ENCODE measurements at places on chromosomes 7 and 10.

DNA sequence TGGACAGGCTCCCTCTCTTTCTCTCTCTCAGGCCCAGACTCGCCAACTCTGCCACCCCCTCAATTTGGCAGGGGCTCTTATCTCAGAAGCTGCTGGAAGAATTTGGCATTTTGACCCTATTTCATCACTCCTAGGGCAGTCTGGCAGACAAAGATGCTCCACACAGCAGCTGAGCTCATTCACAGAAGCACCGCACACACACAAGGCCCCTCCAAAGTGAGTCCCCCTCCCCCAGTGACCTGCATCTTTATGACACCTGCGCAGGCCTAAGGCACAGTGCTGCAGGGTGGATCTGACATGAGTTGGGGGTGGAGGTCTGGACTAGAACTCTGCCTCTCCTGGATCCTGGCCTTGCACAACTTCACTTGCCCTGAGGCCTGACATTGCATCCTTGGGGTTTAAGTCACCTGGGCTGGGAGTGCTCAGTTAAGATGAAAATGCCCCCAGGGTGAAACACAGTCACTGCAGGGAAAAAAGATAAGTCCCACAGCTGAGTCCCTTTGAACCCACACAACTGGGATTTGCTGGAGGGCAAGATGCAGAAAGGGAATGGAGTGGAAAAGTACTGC is 41.1 kb upstream of the DUSP5 start:
- peak; percentile 61 for DNase-seq

- no peak for DNase-seq
Measured at GRCh38 chr7:83970081-83970480, 224.5 kb downstream of the SEMA3A start.

DNA sequence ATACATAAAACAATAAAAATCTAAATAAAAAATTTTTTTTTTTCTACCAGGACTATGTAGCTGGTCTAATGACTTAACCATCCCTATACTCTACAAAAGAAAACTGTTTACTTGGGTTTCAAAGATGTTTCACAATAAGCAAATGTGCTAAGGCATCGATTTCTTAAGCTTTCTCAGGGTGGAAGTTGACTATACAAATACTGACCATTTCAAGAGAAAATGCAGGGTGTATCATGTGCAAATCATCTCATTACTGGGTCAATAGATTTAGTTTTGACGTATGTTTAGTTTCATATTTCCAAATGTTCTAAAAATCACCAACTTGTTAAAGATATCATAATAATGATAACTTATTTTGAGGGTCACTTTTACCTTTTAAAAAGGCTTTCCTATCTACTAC is 7.5 kb downstream of the NRP1 start:
- no peak for DNase-seq

DNA sequence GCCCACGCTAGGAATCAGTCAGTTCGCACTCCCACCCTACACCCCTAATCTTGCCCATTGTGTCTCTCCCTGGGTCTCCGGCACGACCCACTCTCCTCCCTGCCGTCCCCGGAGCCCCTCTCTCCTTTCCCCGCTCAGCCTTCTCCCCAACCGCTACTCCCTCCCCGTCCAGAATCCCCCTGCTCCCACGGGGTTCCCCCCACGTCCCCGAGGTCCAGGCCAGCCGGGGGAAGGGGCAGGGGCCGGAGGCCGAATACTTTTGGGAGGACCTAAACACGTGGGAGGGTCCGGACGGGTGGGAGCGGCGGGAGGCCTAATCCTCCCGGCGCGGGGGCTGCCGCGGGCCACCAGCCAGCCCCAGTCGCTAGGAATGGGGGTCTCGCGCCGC is 560 bp downstream of the RARRES2 start:
- no peak for DNase-seq

GRCh38 chr7:127822822-127823508 is 171.0 kb downstream of the SND1 start:
- DNase-seq = no peak

- DNase-seq = peak; percentile 2
Measured at GRCh38 chr10:124867304-124867703, 65.7 kb downstream of the ABRAXAS2 start.

DNA sequence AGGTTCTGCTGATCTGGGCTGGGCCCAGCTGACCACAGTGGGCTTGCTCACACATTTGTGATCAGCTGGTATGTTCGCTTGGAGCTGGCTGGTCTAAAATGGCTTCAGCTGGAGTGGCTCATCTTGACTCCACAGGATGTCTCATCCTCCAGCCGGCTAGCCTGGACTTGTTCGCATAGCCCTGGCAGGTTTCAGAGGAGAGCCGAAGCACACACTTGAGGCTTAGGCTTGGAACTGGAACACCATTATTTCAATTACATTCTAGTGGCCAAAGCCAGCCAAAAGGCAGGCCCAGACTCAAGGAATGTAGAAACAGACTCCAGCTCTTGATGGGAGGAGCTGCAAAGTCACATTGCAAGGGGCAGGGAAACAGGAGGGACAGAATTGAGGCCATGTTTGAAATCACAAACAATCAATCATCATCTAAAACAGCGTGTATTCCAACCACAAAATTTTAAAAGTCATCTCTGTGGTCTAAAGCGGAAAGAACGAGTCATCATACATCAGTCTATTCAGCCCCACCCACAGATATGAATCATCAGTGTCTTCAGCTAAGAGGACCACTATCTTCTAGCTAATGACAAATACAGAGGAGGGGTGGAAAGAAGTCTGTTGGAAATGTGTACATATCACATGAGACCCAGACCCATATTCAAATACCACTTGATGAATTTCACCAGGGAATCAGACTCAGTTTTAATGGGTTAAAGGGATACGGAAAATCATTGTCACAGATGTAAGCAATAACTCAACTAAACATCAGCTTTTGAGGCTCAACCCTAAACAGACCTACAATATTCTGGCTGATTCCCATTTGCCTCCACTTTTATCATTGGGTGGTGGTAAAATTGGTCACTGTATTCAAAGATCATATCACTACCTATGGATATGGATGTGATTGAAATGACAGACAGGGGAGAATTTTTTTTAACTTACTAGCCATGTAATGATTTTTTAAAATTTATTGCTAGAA is 139.0 kb upstream of the MKLN1 start:
- DNase-seq = peak; percentile 82

DNA sequence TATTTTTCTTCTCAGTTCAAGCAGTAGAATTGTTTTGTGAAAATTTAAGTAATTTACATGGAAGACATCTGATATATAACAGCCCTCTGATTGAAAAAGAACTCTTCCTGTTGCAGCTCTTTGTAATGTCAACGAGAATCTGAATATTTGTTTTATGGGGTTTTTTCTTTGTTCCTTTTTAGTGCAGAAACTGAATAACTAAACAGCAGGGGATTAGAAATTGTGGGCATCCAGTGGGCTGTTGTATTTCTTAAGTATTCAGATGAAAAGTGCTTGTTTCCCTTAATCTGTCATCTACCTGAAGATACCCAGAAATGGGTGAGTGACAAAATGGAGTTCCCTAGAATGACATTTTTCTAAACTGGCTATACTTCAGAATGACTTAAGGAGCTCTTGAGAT is 7.4 kb downstream of the ARL4A start:
- DNase-seq = no peak

DNA sequence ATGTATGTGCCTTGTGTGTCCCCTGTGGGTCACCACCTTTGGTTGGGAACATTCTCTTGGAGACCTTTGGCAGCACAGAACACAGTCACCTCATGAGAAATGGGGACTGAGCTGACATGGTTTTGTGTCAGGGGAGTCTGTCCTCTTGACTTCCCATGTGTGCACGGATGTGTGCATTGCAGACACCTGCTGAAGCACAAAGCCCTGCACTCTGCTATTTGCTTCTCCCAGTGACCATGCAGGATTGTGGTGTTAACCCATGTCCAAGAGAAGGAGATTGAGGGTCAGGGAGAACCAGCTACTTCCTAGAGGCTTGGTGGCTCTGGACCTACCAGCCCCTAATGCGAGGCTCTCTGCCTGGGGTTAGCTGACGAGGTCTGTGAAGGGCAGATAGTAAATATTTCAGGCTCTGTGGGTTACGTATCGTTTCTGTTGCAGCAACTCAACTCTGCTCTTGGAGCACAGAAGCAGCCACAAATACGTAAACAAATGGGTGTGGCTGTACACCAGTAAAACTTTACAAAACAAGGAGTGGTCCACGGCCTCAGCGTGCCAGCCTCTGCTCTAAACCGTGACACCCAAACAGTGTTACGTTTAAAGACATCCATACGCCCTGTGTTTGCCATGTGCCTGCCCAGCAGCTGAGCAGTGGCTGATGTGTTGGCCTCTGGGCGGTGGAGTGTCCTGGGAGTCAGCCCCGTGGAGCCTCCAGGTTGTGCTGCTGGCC is 51.7 kb downstream of the ADCY1 start:
- DNase-seq = peak; percentile 38

- DNase-seq = no peak
Measured at GRCh38 chr10:74418285-74418872, 267.4 kb downstream of the ADK start.

- DNase-seq = no peak
Measured at GRCh38 chr10:33183655-33184054, 150.8 kb downstream of the NRP1 start.

DNA sequence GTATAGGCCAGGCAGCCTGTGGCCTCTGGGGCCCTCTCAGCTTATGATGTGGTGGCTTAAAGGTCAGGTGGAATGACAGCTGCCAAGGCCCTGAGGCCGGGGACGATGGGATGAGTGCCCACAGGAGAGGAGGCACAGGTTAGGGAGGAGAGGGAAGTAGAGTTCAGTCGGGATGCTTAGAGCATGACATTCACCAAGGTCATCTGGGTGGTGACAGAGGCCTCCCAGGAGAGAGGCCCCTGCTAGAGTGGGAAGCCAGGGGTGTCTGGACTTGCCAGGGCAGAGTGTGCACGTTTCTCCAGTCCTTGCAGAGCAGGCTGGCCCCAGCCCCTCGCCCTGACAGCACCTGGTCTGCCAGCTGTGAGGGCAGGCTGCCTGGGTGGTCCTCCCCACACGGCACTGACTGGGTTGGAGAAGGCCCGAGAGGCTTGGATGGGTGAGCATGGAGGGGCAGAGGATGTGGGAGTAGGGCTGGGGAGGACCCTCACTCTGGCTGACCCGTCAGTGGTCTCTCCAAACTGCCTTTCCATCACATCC is 1.5 kb downstream of the CALHM1 start:
- DNase-seq = no peak

GRCh38 chr10:110762109-110762848 is 109.4 kb upstream of the PDCD4 start:
- no peak for DNase-seq

GRCh38 chr7:20519645-20520044 is 95.8 kb upstream of the ABCB5 start:
- no peak for DNase-seq
